ENCODE measurements at places on chromosomes 4 and X.

- no peak for DNase-seq
These were observed 84.0 kb upstream of the TBC1D9 start for GRCh38 chr4:140839888-140840790.

- DNase-seq: no peak
These were observed 4.1 kb upstream of the GPC3 start for GRCh38 chrX:133989490-133989889.

DNA sequence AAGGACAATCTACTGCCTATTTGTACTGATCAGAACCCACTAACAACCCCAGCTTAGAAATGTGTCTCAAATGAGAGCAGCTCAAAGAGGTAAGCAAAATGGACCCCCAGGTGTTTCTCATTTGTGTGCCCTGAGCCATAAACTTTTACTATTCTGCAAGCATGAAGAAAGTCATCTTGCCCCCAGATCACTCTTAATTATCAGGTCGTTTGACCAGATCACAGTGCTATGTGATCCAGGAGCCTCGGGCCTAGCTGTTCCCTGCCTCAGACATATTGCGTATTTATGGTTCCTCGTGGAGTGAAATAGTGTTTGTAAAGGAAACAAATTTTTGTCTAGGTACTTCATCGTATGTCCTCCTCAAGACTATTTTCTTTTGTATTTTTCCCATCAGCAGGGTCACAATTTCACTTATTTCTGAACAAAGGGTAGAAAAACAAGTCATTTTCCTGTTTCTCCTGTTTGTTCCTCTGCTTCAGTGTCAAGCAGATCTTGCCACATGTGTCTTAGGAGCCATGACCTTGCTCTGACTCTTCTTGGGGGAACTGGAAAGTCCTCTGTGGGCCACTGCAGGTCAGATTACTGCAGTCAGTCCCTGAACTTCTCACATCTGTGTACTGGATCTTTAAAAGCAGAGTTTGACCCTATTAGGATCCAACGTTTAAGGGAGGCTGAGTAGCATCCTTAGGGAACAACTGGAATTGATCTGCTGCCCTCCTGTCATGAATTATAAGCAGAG is 194.9 kb downstream of the PALLD start:
- no peak for DNase-seq

DNA sequence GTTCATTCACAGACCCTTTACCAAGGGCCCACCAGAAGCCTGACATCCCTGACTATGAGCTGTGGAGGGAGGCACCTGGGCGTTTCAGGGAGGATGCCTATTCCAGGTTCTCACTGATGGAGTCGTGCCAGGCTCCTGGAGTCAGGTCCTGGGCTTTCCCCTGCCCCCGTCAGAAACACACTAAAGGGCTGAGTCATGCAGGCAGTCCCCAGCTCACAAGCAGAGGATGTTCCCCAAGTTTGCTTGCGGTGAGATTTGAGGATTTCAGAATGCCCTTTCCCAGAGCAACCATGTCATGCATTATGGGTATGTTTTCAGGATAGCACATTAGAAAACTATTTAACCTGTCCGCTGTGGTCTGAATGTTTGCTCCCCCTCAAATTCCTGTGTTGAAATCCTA is 45.2 kb downstream of the FHDC1 start:
- DNase-seq: no peak

GRCh38 chr4:114132830-114133229 is 153.4 kb upstream of the ARSJ start:
- DNase-seq: no peak

DNA sequence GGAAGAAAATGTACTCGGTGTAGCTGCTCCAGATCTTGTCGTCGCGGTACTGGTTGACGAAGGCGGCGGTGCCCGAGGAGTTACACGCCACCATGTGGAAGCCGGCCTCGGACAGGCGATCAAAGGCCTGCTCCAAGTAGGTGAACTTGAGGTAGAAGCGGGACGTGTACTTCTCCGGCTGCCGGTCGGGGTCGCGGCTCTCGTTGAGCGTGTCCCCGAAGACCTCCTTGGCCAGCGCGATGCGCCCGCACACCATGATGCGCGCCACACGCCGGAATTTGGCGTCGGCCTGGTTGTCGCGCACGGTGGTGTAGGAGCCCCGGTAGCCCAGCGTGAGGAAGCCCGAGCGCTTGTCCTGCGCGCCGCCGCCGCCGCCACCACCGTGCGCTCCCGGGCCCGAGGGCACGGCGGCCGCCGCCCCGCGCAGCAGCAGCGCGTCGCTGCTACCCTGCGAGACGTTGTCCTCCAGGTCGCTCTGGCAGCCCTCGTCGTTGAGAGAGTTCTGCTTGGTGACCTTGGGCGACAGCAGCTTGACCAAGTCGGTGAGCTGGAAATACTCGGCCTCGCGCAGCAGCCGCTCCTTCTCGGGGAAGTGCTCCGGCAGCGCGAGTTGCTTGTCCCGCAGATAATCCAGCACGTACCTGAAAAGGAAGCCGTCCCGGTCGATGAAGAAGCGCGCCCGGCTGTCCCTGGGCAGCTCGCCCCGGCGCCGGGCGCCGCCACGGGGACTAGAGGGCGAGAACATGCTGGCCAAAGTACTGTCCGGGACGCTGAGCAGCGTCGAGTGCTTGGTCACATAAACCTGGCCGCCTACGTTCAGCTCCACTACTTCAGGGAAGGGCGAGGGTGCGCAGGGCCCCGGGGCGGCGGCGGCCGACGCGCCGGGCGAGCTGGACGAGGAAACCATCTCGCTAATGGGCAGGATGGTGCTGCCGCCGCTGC is 775 bp downstream of the KCTD8 start:
- DNase-seq: no peak

DNA sequence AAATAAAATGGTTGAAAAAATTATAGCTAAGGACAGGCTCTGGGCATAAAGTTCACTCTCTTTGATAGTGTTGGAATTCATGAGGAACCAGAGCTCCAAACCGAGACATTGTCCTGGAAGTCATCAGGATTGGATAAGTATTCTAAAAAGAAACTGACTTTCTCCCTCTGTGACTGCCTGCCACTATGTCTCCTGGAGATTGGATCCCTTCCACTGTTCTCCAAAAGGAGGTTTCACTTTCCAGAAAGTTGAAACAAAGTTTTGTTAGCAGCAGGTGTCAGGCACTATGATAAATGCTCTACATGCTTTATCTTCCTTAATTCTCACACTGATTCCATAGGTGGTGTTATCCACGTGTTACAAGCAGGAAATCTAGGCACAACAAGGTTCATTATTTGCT is 16.8 kb downstream of the BANK1 start:
- DNase-seq: no peak

GRCh38 chr4:185212581-185212980 is 3.2 kb downstream of the SNX25 start:
- DNase-seq: no peak

- DNase-seq: no peak
These were observed 323.2 kb downstream of the IL1RAPL1 start for GRCh38 chrX:28910487-28910886.

GRCh38 chr4:24067367-24068193 is 177.7 kb upstream of the PPARGC1A start:
- DNase-seq: no peak

DNA sequence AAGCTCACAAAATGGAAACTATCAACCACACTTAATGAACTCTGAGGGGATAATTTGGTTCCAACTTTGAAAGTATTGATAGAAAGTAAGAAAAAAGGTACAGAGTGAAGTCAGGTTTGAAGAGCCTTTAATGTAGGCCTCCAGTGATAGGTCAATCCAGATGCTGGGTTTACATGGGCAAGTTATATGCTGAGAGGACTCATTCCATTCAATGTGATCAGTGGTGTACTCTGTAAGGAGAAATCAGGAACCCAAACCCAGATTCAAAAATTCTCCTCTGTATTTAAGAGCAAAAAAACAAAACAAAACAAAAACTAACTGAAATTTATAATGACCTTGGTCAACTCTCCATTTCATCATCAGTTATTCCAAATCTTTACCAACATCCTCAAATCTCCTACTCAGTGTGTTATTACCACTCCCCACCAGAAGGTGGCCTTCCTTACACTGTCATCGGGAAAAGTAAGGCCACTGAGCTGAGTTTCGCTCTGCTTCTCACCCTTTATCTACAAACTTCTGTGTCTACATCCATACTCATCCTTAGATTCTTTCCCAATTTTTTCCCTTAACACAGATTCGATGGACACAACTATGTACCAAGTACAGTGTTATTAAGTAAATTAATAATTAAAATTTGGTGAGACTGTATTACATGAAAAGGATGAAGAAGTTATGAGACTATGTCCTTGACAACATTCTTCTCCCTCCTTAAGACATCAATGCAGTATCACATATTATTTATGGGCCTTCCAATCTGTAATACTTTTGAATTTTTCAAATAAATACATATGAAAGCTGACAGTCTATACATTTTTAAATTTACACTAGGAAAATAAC is 88.3 kb downstream of the ZAR1 start:
- DNase-seq: peak; percentile 2

- no peak for DNase-seq
These were observed at the start of gene SPOCK3 for GRCh38 chr4:167234316-167234881. TSS of gene SPOCK3 (minus strand) at chr4:167234494.

DNA sequence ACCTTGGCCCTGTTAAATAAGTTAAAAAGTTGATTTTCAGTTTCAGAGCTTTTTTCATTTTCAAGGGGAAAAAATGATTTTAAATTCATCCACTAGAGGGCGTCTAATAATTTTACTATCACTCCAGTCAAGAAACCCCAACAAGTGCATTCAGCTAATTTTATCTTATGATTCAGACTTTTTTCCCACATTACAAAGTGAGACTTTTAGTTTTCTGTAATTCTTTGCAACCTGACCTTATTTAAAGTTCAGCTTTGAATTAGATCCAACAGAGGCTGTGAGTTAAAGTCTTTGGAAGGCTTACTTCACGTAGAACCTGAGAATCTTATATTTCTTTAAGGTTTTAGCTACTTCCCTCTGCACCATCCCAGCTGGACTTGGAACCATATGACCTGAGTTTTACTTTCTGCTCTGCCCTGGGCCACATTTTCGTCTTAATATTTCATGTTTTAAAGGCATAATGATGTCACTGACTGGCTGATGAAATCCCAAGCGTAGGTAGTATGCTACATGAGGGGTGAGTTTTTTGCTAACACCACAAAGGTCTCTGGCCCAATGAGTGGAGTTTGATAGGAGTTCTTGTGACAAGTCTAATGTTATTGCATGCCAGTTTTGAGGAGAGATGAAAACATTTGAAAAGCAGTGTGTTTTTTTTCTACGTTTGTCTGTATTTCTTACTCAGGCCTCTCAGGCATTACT is 7.2 kb downstream of the GNRHR start:
- DNase-seq: no peak

- no peak for DNase-seq
These were observed at the start of gene LIMCH1 for GRCh38 chr4:41538017-41538733. TSS of gene LIMCH1 (plus strand) at chr4:41538157. CDS start at chr4:41605996, 67,839 bp downstream.

DNA sequence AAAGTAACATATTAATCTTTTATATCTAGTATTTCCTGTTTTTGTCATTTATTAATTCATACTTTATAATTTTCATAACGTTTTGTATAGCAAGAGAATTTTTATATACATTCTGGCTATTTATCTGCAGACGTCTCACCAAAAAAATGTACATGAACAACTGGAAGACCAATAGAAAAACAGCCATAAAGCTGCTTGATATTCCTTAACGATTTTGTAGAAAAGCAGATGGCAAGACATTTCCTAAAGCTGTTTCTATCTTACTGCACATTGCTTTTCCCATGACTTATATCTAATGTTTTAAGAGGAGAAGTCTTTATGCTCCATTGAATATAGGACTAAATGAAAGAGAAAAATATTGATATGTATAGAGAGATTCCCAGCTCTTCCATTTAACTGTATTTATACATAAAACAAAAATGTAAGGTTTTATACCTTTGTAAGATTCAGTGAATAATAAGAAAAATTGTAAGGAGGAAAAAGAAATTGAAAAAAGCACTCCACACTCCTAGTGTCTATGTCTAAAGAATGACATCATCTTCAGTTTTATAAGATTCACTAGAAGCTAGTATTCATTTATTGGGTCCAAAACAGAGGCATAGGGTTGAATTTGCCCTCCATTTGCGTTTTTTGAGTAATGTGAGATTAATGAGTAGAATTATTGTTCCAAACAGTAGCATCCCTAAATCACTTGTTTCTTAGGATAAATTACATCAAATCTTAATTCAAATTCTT is 248.5 kb downstream of the PPP3CA start:
- no peak for DNase-seq

GRCh38 chr4:169225812-169226211 is 44.9 kb downstream of the SH3RF1 start:
- no peak for DNase-seq

DNA sequence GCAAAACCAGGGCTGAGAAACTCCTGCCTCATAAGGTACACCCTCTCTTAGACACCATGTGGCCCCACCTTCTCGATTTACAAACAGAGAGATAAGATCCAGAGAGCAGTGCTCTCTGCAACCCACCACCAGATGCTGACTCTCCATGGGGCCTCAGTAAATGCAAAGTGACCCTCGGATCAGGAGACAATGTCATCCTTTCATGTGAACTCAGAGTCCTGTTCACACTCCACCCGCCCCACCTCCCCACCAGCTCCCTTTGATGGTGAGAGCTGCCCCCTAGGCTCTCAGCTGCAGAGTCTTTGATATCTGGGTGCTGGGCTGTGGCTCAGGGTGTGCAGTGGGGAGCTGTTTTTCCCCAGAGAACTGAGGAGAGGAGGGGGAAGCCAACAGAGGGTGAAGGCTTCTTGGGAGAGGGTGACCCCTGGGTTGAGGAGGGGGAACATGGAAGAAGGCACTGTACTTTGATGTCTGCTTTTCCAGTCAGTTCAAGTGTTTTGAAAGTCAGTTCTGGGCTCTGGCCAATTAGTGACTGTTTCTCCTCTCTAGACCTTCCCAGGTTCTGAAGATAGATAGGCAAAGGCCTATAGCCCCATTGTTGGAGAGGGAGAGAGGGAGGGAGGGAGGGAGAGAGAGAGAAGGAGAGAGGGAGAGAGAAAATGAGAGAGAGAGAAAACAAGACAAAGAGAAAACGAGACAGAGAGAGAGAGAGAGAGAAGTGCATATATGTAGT is 88.2 kb downstream of the SCD5 start:
- DNase-seq: no peak

DNA sequence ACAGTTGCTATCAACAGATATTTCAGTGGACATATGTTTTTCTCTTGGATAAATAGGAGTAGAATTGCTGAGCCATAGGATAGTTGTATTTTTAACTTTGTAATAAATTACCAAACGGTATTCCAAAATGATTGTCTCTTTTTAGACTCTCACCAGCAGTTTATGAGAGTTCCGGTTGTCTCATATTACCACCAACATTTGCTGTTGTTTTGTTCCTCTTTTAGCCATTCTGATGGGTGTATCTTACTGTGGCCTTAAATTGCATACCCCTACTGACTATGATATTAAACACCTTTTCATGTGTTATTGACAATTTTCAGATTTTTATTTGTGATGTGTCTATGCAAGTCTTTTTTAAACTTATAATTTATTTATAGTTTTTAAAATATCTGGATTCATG is 39.7 kb downstream of the SNX25 start:
- no peak for DNase-seq

DNA sequence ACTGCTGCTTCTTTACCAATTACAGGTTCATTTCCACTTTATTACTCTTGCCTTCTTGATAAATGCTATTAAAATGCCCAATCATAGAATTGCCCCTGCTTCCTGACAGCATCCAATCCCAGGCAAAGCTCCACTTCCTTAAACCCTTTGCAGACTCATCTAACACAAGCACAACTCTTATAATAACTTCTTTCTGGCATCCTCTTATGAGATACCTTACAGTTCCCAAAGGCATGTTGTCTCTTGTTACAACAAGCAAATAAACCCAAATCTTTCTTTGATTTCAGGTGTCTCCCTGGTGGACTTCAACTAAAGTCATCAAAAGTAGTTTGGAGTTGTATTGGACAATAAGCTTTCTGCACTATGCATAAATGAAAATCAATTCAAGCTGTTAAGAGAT is 22.5 kb upstream of the ADH7 start:
- no peak for DNase-seq

GRCh38 chrX:10367406-10367805 is 210.6 kb downstream of the CLCN4 start:
- DNase-seq: no peak
